Breast epithelium (tissue), 4 donors: ENCODE measurements at places on chromosomes 6 and 20. TPM values are rescaled to one million over a fixed set of nuclear protein-coding genes. Genes with fewer than 3 reads are reported as not detected.

DNA sequence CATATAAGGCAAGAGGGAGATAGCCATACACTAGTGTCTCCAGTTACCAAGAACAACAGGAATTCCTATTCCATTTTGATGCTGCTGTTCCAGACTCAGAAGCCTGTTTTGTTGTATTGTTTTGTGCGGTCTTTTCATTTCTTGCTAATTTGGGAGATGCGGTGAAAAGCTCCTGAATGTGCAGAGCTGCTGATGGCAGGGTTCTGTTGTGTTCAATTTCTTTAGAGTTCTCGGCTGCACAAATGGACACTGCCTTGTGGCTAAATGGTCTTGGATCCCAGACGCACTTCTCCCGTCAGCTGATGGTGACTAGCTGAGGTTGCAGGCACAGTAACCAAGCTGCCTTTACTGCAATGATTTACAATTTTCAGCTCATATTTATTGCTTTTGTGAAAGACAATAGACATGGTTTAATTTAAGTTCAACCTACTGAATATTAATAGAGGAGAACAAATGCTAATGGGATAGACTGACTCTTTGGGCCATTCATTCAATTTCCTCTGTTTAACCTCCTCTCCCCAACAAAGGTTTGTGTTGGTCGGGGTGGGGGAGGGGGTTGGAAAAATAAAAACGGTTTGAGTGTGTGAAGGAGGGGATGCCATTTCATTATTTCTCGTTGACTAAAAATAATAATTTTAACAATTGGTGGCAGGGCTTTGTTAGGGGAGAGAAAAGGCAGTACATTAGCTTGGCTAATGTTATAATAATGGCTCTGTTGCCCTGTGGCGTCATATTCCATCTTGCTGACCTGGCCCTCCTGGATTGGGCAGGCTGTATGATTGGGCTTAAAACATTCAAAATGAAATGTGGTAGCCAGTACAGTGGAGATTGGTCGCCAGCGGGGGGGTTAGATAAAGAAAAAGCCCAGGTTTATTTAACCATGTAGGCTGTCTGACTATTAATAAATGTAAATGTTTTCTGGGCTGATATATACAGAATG lies 159.5 kb downstream of the JARID2 start:
- DNase-seq, result no peak

DNA sequence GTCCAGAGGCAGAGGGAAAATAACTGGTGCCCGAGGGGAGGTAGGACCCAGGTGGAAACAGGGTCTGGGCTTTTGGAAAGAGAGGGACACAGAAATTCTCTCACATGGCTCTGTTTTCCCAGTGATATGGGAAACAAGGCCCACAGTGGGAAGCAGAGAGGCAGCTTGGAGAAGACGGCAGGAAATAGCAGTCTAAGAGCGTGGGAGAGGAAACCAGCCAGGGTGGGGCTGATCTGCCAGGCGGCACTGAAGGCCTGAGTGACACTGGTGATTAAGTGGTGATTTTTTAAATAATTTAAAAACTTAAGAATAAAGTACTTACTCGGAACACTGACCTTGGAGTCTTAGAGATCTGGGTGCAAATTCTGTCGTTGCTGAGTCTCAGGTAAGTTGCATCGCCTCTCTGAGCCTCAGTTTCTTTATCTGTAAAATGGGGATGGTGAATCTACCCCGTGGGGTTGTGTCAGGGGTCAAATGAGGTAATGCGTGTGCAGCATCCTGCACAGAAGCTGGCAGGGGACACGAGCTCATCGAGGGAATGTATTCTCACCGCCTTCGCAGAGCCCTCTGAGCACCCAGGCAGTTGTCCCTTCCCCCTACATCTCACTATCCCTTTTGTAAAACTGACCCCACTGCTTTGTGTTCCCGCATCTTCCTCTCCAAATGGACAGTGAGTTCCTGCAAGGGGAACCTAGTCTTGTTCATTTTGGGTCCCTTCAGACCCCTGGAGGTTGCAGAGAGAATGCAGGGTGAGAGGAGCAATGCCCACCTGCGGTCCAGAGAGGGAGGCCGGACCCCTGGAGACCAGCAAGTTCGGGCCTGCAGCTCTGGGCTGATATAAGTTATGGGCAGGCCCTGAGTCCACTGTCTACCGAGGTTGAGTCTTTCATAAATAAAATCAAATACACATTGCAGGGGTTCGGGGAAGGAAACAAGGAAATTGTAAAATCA lies 228.6 kb upstream of the PMEPA1 start:
- DNase-seq, result no peak

DNA sequence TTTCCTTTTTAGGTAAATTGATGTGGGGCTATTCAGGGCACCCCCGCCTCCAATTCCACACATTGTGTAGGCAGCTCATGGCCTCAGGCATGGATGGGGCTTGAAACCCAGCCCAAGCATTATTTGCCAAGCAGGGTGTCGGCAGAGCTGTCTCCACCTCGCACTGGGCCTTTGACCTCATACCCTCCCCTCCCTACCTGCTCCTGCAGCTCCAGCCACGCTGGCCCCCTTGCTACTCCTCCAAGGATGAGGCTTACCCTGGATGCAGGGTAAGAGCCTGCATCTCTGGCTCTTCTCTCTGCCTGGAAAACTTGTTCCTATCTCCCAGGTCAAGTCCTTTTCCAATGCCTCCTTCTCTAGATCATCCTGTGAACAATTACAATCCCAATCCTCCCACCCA lies 232.6 kb downstream of the SOD2 start:
- DNase-seq, result no peak

GRCh38 chr6:34152806-34153520 lies 7.1 kb upstream of the GRM4 start:
- no peak for DNase-seq

The ENPP5 gene
- total RNA-seq, result 2.2 TPM

DNA sequence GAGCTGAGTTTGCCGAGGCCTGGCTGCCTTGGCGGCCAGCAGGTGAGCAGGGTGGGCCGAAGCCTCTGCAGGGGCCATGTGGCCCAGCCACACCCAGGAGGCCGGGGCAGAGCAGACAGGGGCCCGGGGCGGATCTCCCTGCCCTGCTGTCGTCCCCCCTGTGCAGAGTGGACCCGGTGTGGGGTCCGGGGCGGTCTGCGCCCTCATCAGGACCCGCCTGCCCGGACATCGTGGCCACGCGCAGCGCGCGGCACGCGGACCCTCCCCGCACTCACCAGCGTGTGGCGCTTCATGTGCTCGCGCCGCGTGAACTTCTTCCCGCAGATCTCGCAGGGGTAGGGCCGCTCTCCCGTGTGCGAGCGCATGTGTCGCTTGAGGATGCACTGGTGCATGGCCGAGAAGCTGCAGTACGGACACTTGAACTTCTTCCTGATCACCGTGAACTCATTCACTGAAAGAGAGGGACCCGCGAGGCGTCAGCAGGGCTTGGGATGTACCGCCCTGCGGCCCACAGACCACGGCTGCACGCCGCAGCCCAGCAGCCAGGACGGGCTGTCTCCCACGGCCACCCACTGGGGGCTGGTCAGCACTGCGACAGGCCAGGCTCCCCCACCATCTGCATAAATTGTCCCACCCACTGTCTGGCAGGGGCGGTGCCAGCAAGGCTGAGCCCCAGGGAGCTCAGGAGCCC lies 13.0 kb downstream of the SLC2A4RG start:
- DNase-seq, result no peak

- DNase-seq, result no peak
Observed at GRCh38 chr6:94041945-94042709, 622.8 kb upstream of the EPHA7 start.

- no peak for DNase-seq
Observed at GRCh38 chr6:41675176-41675775, 37.0 kb downstream of the MDFI start.

GRCh38 chr6:127538750-127539264 lies 19.7 kb upstream of the MTCL3 start:
- DNase-seq, result no peak

The DEFB124 gene
- total RNA-seq, result not detected

The PACSIN1 gene
- total RNA-seq, result not detected

- DNase-seq, result no peak
Observed at GRCh38 chr20:48906221-48906877, 15.2 kb upstream of the ARFGEF2 start.

DNA sequence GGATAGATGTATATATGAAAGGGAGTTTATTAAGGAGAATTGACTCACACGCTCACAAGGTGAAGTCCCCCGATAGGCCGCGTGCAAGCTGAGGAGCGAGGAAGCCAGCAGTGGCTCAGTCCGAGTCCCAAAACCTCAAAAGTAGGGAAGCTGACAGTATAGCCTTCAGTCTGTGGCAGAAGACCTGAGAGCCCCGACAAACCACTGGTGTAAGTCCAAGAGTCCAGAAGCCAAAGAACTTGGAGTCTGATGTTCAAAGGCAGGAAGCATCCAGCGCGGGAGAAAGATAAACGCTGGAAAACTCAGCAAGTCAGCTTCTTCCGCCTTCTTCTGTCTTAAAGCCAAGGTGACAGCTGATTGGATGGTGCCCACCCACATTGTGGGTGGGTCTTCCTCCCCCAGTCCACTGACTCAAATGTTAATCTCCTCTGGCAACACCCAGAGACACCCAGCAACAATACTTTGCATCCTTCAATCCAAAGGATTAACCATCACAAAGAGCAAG lies 102.6 kb upstream of the GJE1 start:
- no peak for DNase-seq

The BMP5 gene
- 1.3 TPM for total RNA-seq

GRCh38 chr6:3291987-3292386 lies 33.2 kb downstream of the PSMG4 start:
- no peak for DNase-seq

DNA sequence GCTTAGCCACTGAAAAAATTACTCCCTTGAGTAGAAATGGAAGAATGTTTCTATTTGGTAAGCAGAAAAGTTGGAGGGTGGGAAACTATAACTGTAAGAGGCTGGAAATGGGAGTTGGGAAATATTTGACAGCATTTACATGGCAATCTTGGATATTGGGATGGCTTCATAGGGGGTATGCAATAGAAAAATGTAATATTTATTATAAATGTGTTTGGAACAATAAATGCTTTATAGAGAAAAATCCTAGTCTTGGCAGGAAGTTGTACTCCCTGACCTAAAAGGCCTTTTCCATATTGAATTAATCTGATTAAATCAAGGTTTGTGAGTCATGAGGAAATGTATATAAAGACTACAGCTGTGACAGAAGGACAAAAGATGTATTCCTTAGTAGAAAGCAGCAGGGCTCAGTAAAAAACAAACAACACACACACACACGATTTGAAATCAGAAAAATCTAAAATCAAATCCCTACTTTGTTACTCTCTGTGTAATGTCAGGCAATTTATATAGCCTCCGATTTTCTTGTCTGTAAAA lies 272.3 kb downstream of the CD109 start:
- DNase-seq, result no peak

The GPSM3 gene
- total RNA-seq, result 18.2 TPM

DNA sequence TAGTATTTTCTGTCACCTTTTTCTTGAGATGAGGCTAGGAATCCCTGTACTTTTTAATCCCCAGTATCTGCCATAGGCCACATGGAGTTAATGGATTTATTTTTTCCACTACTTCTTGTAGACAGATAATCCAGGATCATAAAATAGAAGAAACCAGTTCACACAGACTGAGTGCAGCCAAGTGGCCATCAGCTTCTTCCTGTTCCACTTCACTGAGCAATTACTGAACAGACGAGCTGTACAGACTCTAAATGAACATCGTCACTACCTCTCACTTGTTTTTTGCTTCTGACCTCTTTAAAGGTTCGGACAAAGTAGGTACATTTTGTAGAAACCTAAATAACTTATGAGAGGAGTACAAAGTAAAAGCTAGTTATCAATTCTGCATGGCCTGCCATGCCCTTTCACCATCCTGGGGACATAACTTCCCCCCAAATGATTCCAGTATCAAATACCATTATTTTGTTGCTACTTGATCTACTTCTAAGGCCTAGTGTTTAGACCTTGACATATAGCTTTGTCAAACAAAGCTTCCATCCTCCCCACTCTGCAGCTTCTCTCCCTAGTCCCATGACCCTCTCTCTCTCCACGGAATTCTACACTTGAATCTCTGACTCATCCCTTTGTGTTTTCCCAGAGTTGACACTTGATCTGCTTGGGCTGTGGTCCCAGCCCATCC lies 34.4 kb upstream of the ARHGAP18 start:
- no peak for DNase-seq

The TFAP2B gene
- total RNA-seq, result under 0.01 TPM

- DNase-seq, result no peak
Observed at GRCh38 chr6:2208468-2208867, 36.9 kb downstream of the GMDS start.

GRCh38 chr6:164069350-164069990 lies 655.0 kb downstream of the QKI start:
- DNase-seq, result peak; percentile 21

- no peak for DNase-seq
Observed at GRCh38 chr6:30508890-30509736, 19.8 kb downstream of the HLA-E start.

DNA sequence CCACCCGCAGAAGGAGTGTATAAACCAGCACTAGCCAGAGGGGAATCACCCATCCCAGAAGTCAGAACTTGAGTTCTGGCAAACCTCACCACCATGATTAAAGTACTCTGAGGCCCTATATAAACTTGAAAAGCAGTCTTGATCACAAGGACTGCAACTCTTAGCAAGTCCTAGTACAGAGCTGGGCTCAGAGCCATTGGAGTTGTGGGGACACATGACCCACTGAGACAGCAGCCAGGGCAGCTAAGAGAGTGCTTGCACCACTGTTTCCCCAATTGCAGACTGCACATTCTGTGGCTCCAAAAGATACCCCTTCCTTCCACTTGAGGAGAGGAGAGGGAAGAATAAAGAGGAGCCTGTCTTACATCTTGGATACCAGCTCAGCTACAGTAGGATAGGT lies 4.7 kb upstream of the MCM9 start:
- DNase-seq, result no peak

- DNase-seq, result no peak
Observed at GRCh38 chr20:61832181-61832580, 233.5 kb downstream of the TAF4 start.

- DNase-seq, result no peak
Observed at GRCh38 chr6:90005048-90005827, 111.0 kb downstream of the GJA10 start.

DNA sequence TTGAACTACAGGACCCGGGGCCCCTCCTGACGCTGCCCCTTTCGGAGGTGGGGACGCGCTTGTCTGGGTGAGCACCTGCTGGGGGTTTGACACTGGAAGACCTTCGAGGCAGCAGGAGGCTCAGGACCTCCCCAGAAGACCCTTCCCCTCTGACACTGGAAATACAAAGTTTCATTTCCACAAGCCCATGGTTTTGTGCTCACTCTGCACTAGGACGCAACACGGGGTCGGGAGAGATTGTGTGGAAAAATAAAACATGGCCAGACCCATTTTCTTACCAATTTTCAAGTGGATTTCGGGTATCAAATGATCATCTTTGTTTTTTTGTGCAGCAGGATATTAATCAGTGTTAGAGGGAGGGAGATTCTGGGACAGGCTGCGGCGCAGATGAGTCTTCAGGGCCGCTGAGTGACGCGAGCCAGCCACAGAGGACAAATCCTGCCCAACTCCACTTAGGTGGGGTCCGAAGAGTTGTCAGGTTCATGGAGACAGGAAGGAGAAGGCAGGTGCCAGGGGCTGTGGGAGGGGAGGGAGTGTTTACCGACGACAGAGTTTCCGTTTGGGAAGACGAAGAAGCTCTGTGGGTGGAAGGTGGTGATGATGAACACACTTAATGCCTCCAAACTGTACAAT lies 160.0 kb upstream of the AFDN start:
- DNase-seq, result no peak

GRCh38 chr20:45254383-45255262 lies at the start of gene SLPI:
TSS of gene SLPI (minus strand) at chr20:45254564. CDS start at chr20:45254543, 21 bp downstream.
- peak; percentile 72 for DNase-seq
